ENCODE measurements at places on chromosomes 2 and 18.

- peak; percentile 12 for DNase-seq
Observed at GRCh38 chr2:7627583-7627982, 710.4 kb downstream of the RNF144A start.

DNA sequence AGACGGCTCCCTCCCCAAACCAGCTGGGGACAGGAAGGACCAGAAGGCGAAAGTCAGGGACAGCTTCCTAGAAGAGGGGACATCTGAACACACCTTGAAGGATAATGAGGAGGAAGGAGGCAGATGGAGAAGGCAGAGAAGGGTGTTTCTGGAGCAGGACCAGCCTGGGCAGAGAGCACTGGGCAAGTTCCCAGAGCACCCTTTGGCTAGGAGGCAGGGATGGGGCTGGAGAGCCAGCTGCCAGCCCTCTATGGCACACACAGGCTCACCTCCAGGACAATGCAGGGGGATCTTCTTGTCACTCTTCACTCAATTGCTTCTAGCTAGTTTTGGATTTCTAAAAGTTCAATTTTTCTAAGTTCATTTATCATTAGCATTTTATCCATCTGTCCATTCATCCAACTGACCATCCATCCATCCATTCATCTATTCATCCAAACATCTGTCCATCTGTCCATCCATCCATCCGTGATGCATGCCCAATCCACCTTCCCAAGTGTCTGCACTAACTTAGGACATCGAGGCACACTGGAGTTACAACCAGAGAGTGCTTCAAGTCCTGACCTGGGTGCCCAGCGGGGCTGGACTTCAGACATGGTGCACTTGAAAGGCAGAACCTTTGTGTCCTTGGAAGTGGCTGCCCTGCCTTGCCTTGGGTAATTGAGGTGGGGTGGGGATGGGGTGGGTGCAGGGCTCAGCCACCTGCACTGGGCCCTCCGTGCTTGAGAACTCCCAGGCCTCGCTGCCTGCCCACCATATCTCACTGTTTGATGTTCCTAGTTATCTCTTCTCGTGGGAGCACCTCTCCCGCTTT lies 42.5 kb downstream of the INHBB start:
- DNase-seq: no peak

GRCh38 chr2:42569116-42569711 lies 782 bp downstream of the MTA3 start:
- DNase-seq: peak; percentile 26

DNA sequence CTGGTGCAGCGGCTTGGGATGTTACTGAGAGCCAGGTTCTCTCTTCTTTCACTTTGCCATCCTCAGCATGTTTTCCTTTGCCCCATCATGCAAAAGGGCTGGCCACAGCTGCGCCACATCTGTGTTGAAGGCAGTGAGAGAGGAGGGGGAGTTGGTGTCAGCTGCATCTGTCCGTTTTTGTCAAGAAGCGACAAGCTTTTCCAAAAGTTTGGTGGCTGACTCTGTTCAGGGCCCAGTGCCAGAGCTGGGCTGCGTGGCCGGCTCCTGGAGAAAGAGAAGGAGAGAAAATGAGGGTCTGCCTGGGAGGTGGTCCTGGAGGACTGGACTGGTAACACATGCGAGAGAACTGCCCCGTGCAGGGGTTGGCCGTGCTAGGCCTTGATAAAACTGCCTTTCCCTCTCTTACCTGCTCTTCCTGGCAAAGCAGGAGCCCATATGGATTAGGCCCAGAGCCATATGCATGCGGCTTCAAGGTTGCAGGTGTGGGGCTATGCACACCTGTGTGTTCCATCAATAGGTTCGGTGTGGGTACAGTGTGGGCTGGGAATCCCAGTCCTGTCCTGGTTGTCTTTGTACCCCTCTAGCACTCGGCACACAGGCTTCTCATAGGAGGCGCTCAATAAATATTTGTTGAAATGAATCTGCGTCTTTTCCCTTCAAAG lies 9.0 kb downstream of the RNF144A start:
- DNase-seq: no peak

DNA sequence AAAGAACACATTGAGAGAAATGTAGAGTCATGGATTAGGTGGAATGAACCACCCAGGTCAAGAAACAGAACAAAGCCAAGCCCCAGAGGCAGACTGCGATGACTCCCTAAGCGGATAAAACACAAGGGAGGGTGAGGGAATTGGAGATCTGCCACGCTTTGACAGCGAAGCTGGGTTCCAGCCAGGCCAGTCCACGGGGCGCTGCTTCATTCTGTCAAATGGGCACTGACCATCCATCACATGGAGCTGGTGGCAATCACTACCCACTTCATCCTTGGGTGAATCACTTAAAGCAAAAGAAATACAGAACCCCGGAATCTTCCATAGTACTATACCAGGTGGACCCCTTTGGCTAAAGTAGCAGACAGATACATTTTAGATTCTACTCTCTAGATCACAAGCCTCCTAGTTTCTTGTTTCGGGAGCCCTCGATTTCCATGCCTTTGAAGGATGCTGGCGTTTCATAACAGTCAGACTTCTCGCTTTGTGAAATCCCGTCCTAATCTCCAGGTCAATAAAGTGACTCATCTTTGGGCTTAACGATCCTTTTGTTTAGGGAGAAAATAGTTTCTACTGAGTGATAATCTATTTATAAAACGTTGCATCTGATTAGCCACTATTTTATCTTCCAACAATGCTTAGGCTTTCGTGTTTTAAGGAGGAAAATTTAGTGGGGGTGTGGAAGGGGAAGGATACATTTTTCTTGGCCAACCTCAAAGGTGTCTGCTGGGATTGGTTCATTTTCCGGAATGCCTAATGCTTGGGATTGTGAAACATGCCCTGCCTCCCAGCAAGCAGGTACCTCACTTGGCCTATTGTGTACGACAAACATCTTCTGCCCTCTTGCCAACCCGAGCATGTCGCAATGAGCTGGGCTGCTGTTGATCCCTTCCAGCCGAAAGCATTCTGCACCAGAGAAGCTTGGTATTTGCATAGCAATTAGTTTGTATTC lies 44.1 kb upstream of the HDAC4 start:
- peak; percentile 61 for DNase-seq

DNA sequence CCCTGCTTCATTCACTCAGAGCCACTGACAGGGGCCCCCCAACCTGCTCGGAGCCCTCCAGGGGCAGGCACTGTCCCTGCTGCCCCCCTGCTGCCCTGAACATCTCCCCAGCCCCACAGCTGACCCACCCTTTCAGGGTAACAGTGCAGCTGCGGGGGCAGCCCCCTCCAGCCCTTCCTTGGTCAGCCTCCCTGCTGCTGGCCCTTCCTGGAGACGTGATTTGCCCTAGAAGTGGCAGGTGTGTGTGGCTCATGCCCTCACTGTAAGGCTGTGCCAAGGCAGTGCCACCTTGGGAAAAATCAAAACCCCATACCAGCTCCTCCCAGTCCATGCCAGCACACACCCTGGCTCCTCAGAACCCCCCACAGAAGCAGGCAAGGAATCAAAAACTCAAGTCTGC lies 184.2 kb upstream of the HDAC4 start:
- DNase-seq: no peak

DNA sequence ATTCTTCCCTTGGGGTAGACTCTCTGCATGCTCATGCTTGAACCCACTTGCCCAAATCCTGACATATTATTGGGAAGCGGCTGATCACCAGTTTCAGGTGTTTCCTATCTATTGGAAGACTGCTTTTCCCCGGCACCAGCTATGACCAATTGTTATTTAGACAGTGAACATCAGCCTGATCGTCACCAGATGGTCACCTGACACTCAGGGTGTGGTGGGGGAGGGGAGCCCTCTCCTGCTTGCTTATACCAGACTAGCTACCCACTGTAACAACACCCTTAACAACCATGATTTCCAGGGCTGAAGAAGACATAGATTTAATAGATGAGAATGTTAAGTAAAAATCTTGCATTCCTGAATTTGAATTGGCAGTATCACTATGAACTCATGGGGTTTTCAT lies 44.3 kb downstream of the RBM43 start:
- no peak for DNase-seq

- DNase-seq: no peak
Observed at GRCh38 chr2:73983322-73984202, 1.1 kb upstream of the TET3 start.
